ENCODE measurements at places on chromosomes 3 and 15. TPM values are rescaled to one million over a fixed set of nuclear protein-coding genes. Genes with fewer than 3 reads are reported as not detected.

DNA sequence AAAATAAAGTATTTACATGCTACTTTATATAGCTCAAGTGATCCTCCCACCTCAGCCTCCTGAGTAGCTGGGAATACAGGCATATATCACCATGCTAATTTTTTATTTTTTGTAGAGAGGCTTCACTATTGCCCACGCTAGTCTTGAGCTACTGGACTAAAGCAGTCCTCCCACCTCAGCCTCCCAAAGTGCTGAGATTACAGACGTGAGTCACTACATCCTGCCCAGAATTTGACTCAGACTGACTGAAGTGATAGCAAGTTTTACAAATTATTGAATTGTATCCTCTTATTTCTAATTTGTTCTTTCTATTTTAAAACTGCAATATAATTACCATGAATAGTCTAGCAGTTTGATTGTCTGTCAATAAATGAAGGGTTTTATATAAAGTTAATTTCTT is 210.3 kb upstream of the CGNL1 start:
- DNase-seq = no peak

DNA sequence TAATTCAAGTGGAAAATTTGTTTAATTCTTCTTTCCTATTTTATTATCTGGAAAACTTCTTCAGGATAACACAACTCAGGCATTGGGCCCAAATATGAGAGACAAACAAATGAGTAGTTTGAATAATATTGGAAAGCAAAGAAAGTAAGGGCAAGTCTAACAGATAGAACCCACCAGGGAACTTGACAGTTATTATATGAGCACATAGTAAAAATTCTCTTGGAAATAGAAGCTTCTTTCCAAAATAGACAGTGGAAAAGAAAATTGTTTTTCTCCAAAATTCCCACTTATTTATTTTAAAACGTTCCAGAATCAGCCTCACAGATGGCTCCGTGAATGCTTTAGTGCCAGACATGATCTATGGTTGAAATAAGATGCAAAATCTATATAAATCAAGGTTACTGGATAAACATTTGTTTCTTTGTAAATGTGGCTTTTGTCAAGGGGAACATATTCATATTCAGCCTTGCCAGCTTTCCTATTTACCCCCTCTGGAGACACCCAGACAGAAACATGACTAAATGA is 23.9 kb downstream of the LDHAL6B start:
- no peak for DNase-seq

GRCh38 chr3:44803298-44803697 is 41.7 kb downstream of the KIF15 start:
- DNase-seq = no peak

DNA sequence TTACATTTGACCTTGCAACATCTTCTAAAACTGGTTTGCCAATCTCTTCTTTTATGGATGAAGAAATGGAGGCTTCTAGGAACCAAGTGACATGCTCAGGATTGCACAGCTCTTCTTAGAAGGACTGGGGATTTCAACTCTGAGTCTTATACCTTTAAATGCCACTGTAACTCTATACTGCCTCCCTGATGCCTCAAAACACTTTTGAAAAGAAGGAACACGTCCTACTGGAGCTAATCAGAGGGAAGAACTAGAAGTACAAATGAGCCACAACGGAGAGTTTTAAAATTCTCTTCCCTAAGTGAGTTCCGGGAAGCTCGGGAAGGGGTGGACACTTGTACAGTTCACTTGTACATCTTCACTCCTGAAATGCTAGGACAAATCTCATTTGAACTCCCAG is 949 bp upstream of the MITF start:
- no peak for DNase-seq

GRCh38 chr15:58115692-58116091 is 22.5 kb upstream of the AQP9 start:
- DNase-seq = no peak

GRCh38 chr3:115666920-115667737 is 43.8 kb downstream of the GAP43 start:
- no peak for DNase-seq

DNA sequence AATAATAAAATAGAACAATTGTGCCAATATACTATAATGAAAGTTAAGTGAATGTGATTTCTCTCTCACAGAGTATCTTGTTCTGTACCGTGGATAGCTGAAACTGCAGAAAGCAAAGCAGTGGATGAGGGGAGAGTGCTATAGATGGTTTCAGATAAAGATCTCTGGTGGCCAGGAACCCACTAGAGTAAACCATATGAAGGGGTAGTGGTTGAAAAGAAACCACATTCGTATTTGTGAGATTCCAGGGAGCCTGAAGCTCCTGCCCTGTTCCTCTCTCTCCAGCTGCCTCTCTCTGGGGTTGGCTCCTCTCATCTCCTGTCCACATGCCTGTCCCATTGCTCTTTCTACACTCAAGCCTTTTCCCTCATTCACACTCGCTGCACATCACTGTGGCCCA is 8.9 kb downstream of the ABHD17C start:
- no peak for DNase-seq

- no peak for DNase-seq
Observed at GRCh38 chr3:11551036-11551435, 92.7 kb downstream of the VGLL4 start.

GRCh38 chr15:31328428-31328968 is 1.9 kb downstream of the KLF13 start:
- DNase-seq = no peak

- no peak for DNase-seq
Observed at GRCh38 chr15:74208901-74209559, 6.4 kb upstream of the STRA6 start.

GRCh38 chr3:22565393-22565792 is 637.7 kb upstream of the UBE2E2 start:
- no peak for DNase-seq

GRCh38 chr3:38843898-38844297 is 27.9 kb upstream of the SCN10A start:
- no peak for DNase-seq

DNA sequence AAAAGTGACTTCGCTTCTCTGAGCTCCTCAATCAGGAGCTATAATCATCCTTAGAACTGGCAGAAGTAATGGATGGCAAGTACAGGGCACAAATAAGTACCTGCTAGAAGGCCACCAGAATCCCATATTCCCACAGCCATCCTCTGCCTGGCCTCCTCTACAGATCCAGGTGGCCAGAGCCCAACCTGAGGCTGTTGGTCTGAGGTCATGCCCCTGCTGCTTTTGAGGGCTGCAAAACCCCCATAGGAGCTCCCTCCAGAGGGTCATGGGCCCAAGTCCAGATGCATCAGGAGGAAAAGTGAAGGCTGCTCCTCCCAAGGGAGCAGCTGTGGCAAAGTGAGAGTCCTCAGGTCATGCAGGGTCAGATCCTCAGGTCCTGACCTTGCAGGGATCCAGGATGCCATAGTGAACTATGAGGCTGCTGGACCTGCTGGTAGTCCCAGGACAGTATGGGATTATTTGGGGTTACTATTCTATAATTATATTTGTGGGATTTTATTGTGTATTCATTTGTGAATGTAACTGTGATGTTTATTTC is 3.0 kb upstream of the PLCD1 start:
- DNase-seq = no peak

DNA sequence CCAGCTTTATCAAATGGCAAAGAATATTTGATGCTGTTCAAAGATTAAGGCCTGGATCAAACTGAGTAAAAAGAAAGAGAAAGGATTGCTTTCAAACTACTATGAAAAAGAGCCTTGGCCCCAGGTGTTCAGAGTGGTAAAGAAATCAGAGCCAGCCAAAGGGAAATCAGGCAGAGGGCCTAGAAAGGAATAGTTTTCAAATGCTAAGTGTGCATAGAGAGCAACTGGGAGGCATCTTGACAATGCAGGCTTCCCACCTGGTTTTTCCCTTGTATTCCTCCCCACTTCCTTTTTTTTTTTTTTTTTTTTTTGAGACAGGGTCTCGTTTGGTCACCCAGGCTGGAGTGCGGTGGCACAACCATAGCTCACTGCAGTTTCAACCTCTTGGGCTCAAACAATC is 340.2 kb upstream of the ADAMTS9 start:
- DNase-seq = no peak

GRCh38 chr15:52329150-52329549 is 33.5 kb upstream of the MYO5C start:
- DNase-seq = no peak

DNA sequence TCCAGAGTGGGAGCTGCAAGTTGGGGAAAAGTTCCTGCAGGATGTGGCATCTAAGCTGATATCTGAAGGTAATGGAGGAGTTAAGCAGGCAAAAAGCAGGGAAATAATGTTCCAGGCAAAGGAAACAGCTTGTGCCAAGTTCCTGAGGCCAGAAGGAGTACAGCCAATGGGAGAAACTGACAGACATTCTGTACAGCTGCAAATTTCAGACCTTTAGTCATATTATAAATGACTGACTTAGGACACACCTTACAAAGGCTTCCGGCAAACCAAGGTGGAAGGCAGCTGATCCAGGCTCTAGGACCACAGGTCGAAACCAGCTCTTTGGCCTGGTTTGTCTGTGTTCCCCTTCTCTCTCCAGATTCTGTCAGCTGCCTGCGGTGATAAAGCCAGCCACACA is 9.3 kb downstream of the WWTR1 start:
- no peak for DNase-seq

- no peak for DNase-seq
Observed at GRCh38 chr3:123444023-123444422, 4.9 kb downstream of the ADCY5 start.

DNA sequence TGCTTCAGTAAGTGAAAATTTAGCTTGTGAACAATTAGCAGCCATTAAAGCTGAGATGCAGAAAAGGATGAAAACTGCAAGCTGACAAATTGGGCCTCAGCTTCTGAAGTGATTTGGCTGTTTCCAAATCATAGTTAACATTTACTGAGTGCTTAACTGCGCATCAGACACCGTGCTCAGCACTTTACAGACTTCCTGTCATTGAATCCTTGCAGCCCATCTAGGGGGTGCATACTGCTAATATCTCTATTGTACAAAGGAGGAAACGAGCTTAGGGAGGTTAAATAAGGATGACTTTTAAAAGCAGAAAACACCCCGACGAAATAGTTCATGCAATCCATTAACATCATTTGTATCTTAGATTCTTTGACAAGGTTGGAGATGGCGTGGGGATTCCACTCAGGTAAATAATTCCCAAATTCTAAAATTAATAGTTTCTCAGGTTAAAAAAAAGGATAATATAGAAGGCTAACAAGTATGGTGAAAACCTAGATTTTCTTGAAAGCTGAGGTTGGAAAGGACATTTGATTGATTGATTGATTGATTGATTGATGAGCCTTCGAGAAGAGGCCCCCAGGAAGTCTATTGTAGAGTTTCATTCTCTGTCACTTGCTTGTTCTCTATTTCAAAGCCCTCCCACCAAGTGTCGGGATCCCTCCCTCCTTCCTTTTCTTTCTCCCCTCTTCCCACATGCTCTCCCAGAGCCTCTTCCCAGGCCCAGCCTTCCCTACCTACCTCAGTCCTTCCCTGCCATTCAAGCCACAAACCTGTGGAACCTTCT is 23.5 kb upstream of the EPHB3 start:
- peak; percentile 19 for DNase-seq

- no peak for DNase-seq
Observed at GRCh38 chr3:129829640-129830039, 63.9 kb downstream of the TMCC1 start.

GRCh38 chr3:195268576-195269309 is 2.2 kb downstream of the XXYLT1 start:
- no peak for DNase-seq

GRCh38 chr15:65796610-65797078 is 4.6 kb upstream of the DENND4A start:
- no peak for DNase-seq

DNA sequence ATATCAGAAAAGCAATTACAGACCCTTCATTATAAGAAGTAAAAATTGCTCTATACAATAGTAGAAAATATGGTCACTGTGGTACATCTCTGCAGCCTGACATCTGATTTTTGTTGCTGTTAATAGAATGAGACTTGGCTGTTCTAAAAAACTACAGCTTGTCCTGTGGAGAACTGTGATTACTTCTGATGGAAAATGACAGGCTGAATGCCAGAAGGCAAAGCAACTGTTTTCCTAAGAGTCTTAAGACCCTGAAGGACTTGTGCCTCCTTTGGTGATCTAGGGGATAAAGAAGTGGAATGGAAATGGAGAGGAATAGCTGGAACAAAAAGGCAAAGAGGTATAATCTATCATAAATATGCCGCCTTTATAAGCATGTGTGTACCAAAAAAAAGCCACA is 314.8 kb downstream of the BCHE start:
- DNase-seq = no peak

DNA sequence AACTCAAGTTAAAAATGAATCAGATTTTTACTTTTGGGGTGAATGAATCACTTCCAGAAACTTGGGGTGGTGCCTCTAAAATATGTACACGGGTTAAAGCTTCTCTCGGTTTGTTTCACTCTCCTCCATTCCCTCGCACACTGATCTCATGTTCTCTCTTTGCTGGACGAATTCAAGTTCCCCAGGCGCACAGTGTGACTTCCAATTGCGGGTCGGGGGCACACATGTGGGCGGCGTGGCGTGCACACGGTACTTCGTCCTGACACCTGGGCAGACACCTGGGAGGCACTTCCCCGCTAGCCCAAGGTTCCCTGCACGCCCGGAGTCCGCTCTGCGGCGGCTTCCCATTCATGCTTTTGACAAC is 692 bp downstream of the SCAANT1 start:
- no peak for DNase-seq

DNA sequence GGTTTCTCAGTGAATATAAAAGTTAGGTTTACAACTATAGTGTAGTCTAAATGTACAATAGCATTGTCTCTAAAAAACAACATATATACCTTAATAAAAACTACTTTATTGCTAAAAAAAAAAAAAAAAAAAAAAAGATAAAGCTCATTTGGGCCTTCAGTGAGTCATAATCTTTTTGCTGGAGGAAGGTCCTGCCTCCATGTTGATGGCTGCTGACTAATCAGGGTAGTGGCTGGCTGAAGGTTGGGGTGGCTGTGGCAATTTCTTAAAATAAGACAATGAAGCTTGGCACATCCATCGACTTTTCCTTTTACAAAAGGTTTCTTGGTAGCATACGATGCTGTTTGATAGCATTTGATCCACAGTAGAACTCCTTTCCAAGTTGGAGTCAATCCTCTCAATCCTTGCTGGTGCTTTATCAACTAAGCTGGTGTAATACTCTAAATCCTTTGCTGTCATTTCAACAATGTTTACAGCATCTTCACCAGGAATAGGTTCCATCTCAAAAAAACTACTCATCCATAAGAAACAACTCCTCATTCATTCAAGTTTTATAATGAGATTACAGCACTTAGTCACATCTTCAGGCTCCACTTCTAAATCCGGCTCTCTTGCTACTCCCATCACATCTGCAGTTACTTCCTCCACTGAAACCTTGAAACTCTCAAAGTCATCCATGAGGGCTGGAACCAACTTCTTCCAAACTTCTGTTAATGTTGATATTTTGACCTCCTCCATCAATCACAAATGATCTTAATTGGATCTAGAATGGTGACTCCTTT is 13.3 kb downstream of the ZNF280D start:
- DNase-seq = no peak

IFRD2 gene
- total RNA-seq = 45.7 TPM

PLIN1 gene
- 3.9 TPM for total RNA-seq

ATOSA gene
- 31.5 TPM for total RNA-seq

ECE2 gene
- total RNA-seq = 0.19 TPM

UPK1B gene
- total RNA-seq = not detected

ETV5 gene
- total RNA-seq = 17.4 TPM

CPN2 gene
- total RNA-seq = 0.35 TPM

RAB6B gene
- 42.4 TPM for total RNA-seq

IQCH gene
- total RNA-seq = 0.94 TPM

MYO5C gene
- 2.0 TPM for total RNA-seq

BCHE gene
- total RNA-seq = 0.81 TPM

PIGX gene
- 16.9 TPM for total RNA-seq

GPR62 gene
- total RNA-seq = 0.16 TPM

NR2E3 gene
- not detected for total RNA-seq

SPCS1 gene
- 79.4 TPM for total RNA-seq

STAB1 gene
- 52.2 TPM for total RNA-seq

THUMPD3 gene
- total RNA-seq = 53.5 TPM

TOP2B gene
- 108 TPM for total RNA-seq

Measured in cardiac septum (tissue), 1 donor.